Amniotic stem cell (primary cell): ENCODE measurements at places on chromosomes 4 and X.

- no peak for DNase-seq
These were observed 111.2 kb upstream of the TECRL start for GRCh38 chr4:64520421-64520820.

DNA sequence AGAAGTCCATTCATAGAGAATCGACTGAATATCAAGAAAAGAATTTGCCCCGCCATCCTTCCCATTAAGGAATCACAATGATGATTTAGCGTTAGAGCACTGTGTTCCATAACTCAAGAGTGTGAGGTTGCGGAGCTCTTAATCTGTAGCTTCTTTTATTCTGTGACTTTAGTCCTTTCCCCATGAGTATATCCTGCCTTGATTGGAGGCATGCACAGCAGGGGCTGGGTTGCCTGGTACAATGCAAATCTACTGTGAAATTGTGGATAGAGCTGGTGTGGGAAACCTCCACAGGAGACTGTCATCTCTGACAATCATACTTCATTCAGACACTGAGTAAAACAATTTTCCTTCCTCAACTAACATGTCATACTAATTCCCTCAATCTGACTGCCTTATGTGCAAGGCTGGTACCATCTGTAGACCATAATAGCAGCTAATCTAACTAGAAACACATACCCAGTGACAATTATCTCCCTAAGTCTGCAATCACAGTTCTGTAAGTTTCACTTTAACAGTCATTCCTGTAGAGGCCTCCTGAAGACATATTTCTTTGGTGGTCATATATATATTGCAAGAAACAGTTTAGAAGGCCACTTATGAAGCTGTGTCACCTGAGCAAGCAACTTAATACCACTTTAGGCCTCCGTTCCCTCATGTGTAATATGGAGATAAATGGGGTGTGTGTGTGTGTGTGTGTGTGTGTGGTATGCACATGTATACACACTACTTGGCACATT is 355.2 kb upstream of the FAM241A start:
- no peak for DNase-seq

- DNase-seq, result no peak
These were observed 53.1 kb downstream of the NAA11 start for GRCh38 chr4:79272761-79273160.

DNA sequence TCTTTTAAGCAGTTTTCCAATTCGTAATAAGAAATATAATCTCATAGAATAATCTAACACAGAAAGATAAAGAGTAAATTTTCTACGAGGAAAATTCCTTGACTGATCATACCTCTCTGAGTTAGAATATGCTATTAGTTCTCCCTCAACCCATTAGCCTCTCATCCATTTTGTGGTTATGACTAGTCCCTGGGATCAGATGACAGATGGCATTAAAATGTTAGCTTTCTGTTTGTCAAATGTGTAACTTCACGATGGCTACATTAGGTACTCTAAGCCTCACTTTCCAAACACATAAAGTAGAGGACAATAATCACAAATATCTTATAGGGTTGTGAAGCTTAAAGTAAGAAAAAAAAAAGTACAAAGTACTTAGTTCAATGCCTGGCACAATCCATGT is 112.2 kb downstream of the ZAR1 start:
- no peak for DNase-seq

DNA sequence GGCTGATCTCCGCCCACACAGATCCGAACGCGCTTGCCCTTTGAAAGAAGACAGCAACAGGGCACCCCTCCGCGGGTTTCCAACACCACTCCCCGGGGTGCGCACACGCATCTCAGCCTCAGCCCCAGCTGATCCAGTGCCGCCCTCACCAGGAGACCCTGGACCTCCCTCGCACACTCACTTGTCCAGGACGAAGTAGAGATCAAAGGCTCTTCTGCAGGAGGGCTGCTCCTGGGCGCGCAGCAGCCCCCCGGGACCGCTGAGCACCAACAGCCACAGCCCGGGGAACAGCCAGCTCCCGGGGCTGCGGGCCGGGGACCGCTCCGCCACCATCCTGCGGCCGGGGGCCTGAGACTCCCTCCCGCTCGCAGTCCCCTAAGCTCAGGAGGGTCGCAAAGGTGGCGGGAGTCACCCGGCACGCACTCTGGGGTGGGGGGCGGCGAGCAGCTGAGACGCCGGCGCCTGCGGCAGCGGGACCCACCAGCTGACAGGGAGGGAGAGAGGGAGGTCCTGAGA is 743 bp downstream of the ANTXR2 start:
- no peak for DNase-seq

GRCh38 chr4:151626228-151626627 is 134.6 kb downstream of the GATB start:
- DNase-seq, result no peak

DNA sequence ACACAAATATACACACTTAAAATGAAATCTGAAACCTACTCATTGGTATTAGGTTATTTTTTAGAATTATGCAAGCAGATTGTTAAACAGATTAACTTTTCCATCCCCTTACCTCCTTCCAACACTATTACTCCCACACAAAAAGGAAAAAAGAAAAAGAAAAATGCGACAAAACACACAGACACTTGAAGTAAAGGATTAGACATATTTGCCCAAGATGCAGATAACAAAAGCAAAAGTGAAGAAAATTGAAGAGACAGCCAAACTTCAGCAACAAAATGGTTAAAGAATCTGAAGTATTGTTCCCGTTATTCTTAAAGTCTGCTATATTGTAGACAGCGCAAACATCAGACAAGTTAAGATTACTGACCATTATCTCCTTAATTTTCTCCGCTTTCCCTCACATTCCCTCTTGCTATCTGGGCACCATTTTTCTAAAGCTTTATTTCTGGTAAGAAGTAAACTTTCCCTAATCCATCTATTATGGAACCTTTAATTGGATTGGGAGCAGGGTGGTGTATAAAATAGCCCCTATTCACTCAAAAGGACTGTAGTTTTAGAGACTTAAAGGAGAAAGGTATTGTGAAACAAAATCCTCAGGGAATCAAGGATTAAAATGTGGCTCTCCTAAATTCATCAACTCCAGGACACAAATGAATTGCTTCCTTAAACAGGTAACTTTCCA is 34.7 kb upstream of the MAB21L2 start:
- DNase-seq, result no peak

DNA sequence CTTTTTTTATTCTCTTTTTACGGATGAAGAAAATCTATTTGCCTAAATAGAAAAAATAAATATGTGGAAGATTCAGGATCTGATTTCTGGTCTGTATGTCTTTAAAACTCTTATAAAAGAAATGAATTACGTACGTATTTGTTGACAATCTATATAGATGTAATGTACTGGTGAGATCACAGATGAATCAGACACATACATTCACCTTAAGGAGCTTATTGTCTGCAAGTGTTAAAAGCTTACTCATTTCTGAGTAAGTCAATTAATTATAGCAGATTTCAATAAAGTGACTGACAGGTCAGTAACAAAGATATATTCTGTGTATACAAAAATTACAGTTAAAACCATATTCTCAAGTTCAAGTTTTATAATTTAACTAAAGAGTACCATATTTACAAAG is 66.6 kb upstream of the NAF1 start:
- no peak for DNase-seq

DNA sequence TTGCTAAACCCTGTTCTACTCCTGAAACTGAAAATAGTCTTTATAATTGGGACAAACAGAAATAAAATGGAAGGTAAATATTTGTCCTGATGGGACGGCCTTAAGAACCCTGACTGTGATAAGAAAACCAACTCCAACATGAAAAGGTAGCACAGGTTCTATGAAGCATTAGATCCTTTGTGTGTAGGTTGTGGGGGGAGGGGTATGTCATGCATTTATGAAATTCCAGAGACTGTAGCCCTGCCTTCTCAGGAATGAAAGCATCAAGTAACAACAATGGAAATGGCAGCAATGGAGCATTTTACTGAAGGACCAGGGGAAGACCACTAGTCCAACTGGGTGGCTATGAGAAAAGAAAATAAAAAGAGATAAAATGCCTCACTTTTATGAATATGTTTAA is 23.9 kb downstream of the CXXC4 start:
- DNase-seq, result no peak

- no peak for DNase-seq
These were observed 6.9 kb downstream of the GAGE10 start for GRCh38 chrX:49310371-49310770.

- DNase-seq, result no peak
These were observed 77.5 kb downstream of the IRF2 start for GRCh38 chr4:184396570-184397515.

- DNase-seq, result peak; percentile 11
These were observed 38.5 kb upstream of the TAPT1 start for GRCh38 chr4:16264798-16265197.

- no peak for DNase-seq
These were observed 521.9 kb upstream of the BOD1L1 start for GRCh38 chr4:14149176-14150053.
